ENCODE measurements at places on chromosomes 2 and 18.

- no peak for DNase-seq
Measured at GRCh38 chr2:186894478-186894877, 45.5 kb upstream of the ZSWIM2 start.

DNA sequence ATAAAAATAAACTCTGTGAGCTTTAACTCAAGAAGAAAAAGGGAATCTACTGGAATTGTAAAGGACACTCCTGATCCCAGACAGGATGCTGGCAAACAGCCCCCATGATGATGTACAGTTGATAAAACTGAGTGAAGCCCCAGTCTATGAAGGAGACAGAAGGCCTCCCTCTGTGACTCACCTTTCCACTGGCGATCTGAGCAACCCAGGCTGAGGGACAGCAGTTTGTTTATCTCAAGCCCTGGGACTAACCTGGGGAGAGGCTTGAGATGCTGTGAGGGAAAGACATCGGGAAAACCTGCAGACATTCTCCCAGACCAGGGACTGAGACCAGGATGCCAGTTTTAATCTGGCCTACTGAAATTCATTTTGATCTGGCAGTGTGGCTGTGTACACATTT is 104.5 kb upstream of the CDH2 start:
- no peak for DNase-seq

DNA sequence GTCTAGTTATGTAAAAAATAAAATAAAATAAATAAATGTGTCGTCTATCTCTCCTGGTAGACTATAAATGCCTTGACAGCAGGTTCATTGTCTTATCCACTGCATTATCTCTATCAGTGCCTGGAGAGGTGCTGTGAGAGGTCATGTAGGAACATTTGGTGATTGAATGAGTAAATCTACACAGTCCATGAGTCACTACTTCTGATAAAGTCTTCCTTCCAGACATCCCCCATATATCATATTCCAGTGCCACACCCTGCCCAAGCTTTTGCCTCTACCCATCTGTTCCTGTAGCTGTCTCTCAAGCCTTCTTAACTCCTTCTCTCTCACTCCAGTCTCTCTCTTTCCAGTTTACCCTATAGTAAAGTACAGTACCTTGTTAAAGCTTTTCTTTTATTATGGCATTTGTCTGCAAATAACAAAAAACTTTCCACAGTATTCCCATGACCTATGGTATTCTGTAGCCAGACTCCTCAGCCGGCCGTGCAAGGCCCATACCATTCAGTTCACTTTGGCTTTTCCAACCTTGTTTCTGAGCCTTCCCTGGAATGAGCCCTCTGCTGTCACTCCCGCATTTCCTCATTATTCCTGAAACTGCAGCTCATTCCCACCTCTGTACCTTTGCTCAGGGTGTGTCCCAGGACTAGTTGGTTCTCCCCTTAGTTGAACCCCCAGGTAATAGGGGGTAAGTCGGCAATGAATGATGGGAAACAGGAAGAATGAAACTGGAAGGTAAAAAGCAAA is 37.5 kb downstream of the ANXA4 start:
- DNase-seq, result no peak

GRCh38 chr2:241041589-241042158 is 43.3 kb downstream of the SNED1 start:
- no peak for DNase-seq

GRCh38 chr2:160347269-160347863 is 146.2 kb downstream of the RBMS1 start:
- DNase-seq, result no peak

DNA sequence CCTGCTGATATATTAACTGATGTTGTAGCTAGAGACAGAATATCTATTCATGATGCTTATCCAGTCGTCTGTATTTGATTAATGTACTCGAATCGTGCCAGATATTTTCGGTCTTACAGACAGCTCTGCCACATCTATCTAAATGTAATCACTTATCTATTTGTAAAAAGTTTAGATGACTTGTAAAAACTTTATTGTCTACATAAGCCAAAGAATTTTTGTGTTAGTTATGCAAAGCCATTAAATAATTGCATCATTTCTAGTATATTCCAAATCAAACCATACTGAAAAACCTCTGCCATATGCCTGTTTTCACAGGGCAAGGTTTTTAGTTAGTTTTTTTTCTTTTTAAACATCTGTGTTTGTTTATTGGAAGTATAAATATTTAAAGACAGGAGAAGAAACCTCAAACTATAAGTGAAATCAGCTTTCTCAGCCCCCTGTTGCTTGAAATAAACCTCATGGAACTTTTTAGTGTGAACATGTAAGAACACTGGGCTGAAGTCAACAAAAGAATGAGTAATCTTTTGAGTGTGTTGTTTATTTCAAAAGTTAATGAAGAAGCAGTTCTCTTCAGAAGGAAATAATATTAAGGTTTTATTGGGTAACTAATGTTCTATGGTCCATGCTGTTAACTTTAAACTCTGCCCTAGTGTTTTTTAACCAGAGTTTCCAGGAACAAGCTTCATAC is 657.6 kb upstream of the SYT4 start:
- no peak for DNase-seq

- DNase-seq, result no peak
Measured at GRCh38 chr2:65661980-65662653, 229.7 kb upstream of the SPRED2 start.

GRCh38 chr2:17263570-17263968 is 254.7 kb downstream of the RAD51AP2 start:
- no peak for DNase-seq
